GM03348 (cell line): ENCODE measurements at places on chromosomes 1 and 21.

- no peak for DNase-seq
Measured at GRCh38 chr1:171220581-171221054, 27.7 kb upstream of the FMO1 start.

DNA sequence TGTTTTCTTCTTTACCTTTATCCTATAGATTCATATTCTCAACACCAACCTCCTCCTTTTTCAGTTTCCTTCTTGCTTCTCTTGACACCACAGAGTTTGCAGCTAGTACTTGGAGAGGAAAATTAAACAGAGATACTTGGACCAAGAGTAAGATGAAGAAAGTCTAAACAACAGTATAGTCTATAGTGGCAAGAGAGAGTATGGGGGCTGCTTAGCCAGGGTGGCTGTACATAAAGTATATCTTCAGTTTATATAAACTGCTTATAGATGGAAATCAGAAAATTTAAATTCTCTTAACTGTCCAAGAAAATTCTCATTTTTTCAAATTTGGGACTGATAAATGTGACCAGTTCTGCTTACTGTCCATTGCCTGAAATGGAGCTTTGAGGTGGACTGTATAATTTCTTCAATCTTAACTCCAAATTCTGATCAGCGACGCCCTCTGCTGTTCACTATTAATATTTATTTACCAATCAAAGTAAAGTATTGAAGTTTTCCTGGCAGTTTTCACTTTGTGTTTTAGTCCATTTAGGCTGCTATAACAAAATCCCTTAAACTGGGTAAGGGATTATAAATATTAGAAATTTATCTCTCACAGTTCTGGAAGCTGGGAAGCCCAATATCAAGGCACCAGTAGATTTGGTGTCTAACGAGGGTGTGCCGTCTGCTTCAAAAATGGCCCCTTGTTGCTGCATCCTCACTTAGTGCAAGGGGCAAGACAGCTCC lies 14.8 kb upstream of the METTL18 start:
- DNase-seq = peak; percentile 65

DNA sequence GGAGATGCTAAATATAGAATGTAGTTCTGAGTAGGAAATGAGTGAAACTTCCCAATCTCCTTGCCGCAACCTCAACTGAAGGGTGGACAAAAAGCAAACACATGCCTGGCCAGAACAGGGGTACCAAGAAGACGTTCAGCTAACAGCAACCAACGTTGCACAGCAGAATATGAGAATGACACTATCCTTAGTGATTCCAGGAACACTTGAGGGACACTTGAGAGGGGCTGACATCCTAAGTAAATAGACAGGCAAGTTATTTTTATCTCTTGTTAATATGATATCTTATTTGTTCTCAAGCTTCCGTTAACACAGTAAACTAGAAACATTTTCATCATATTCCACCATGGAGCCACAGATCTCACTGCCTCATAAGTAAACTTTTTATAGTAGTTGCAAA lies 908 bp downstream of the KRTAP19-1 start:
- DNase-seq = no peak

- no peak for DNase-seq
Measured at GRCh38 chr1:79604490-79605198, 598.1 kb upstream of the ADGRL4 start.

- no peak for DNase-seq
Measured at GRCh38 chr21:44505673-44506278, 34.2 kb downstream of the KRTAP10-1 start.

DNA sequence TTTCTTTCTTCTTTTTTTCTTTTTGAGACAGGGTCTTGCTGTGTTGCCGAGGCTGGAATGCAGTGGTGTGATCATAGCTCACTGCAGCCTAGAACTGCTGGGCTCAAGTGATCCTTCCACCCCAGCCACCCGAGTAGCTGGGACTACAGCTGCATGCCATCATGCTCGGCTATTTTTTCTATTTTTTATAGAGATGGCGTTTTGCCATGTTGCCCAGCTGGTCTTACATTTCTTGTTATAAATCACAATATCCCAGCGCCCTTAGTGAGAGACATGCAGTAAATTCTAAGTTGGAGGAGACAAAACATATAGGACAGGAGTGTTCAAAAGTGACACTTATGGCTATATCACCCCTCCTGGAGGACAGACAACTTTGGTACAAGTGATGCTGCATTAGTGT lies 31.3 kb upstream of the ACTN2 start:
- DNase-seq = no peak

- no peak for DNase-seq
Measured at GRCh38 chr1:75083223-75083622, 51.0 kb upstream of the LHX8 start.

DNA sequence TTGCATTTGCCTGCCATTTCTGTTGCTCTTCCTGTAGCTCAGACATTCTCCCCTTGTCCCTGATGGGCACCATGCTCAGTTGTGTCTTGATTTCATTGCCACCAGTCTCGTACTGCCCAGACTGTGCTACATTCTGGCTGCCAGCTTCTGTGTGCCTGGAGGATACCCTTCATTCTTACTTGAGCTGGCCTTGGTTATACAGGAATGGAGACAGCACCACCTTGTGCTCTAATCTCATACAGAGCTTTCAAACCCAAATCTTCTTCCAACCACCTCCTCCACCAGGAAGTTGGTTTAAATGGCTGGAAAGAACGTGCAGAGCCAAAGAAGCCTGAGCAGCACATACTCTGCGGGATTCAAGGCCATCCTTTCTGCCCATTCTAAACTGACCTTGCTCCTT lies 165.3 kb downstream of the SLC35F3 start:
- no peak for DNase-seq

DNA sequence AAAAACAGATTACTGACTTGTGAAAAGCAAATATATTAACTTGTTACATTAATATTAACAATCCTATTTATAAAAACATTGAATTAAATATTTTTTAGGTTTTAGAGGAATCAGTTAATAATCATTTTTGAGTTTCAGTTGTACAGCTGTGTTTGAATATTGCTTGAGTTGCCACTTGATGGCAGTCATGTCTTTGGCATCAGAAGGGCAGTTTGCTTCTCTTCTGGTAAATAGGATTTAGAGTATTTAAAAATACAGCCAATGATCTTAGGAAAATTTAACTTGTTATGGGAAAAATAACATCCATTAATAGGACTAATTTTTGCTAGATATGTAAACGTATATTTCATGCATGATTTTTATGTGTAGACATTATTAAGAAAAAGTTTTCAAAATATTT lies 234.1 kb downstream of the NCAM2 start:
- peak; percentile 32 for DNase-seq

DNA sequence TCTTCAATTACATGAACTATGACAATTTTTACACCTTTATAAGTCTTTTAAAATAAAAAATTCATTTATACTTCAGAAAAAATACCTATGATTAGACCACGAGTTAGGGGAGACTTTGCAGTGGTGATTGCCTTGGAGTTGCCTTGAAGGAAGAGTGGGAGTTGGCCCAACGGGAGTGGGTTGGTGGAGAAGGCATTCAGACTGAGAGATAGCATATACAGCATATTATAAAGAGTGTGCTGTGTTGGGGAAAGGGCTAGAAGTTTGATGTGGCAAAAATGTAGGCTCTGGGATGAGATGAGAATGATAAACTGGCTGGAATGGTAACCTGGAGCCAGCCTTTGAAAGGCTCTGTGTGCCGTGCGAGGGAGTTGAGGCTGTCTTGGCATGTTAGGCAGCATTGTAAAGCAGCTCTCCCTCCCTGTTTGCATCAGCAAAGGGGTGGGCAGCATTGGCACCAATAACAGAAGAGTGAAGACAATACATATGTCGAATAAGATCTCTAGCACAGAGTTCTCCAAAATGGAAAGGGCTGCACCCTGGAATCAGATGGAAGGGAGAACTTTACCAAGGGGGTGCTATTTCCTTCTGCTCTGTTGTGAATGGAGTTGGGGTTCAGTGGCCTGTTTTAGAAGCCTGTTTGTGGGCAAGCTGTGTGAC lies 24.4 kb downstream of the MPZL1 start:
- no peak for DNase-seq

- DNase-seq = peak; percentile 56
Measured at GRCh38 chr1:159869173-159869572, 6.7 kb upstream of the VSIG8 start.

GRCh38 chr1:98102345-98103030 lies 181.7 kb upstream of the DPYD start:
- DNase-seq = no peak

DNA sequence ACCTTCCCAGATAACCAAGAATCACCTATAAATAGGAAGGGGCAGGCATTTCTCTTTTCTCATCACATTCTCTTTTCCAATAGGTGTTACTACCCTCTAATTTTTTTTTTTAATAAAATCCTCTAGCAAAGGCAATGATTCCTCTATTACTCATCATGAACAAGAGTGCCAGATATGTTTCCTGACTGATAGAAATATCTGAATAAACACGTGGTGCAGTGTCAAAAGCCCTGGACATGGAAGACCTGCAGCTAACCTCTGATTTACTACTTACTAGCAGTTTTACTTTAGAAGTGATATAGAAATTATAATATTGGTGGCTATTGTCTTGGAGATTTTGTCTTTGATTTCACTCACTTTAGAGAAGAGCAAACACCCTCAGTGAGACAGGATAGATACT lies 194.6 kb upstream of the SAMSN1 start:
- no peak for DNase-seq
